ENCODE measurements at places on chromosomes 4 and X.

GRCh38 chr4:74890341-74890740 lies 42.6 kb upstream of the PARM1 start:
- no peak for DNase-seq

DNA sequence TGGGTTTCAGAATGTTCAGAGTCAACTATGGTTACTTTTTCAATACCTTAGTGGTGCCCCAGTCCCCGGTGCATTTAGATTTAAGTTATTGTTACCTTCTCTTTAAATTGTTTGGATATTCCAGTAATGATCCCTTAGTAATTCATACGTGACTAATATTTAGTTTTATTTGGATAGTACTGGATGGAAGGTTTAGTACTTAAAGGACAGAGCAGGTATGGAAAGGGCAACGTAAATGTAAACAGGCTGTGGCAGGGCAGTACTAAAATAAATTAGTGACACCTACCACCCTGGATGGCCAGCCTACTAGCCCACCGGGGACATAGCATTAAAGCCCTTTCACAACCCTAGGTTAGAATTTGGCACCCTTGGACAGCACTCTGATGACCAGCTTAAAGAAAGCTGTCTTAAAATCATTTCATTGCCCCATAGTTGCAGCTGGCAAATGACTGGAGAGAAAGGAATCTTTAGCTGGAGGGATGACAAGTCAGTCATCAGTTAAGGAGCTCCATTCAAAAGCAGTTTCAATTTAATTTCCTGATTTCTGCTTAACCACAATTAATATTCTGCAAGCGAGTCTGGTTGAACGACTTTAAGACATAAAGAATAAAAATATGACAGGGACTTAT lies 16.4 kb downstream of the PLP1 start:
- no peak for DNase-seq

- no peak for DNase-seq
These were observed 41.5 kb downstream of the SETD7 start for GRCh38 chr4:139514382-139515059.

- DNase-seq: no peak
These were observed 5.9 kb upstream of the SASH3 start for GRCh38 chrX:129773649-129774458.

DNA sequence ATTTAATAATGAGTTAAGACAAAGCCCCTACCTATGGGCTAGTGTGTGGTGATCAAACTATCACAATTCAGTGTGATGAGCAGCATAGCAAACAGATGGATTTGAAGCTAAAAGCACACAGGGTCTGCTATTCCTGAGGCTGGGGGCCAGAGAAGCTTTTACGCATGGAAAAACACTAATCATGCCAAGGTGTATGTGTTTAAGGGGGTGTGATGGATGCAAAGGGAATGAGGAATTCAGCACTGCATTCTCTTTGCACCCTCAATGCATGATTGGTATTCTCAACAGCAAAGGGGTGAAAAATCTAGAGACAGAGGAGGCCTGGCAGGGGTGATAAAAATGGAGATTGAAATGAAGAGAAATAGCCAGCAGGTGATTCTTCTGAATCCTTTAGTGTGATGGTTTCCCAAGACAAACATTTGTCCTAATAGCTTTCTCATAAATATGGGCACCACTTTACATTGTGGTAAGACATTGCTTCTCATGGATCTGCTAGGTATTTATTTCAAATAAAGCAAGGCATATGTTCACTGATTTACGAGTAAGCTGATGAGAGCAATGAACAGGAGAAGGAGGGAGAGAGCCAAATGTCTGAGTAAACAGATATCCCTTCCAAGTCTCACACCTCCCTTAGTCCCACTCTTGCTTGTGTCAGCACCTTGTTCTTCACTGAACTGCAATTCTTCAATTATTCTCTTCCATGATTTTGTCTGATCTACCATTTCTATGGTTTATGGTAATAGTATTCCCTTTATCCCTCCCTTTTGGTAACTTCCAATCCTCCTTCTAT lies 15.7 kb downstream of the C1QTNF7 start:
- DNase-seq: no peak

GRCh38 chrX:24260842-24261550 lies 52.9 kb downstream of the SUPT20HL2 start:
- DNase-seq: no peak

Measured in effector CD4-positive, alpha-beta T cell (primary cell).